ENCODE measurements at places on chromosomes 7 and 10. TPM values are rescaled to one million over a fixed set of nuclear protein-coding genes. Genes with fewer than 3 reads are reported as not detected.

- no peak for DNase-seq
These were observed 11.2 kb downstream of the C10orf120 start for GRCh38 chr10:122688293-122688989.

The LEP gene
- 12.3 TPM for total RNA-seq

DNA sequence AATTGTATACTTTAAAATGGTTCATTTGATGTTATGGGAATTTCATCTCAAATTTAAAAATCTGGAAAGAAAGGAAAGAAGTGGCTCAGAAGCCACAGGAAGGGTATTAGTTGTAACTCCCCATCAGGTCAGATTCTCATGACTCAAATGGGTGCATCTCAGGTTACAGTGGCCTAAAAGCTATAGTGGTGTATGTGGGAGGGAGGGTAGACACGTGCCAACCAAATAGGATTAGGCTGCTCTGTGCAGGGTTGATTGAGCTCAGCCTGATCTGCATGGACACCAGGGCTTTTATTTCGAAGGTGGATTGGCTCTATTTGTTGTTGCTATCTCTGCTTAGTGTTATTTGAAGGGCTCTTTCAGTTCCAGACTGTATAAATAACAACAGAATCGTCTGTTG, 121.5 kb upstream of the PRR15 start:
- no peak for DNase-seq

- no peak for DNase-seq
These were observed 186.1 kb downstream of the ZNF365 start for GRCh38 chr10:62560201-62560819.

The CRYGN gene
- 1.0 TPM for total RNA-seq

Data from omental fat pad (tissue), 4 donors.